Activated CD4-positive, alpha-beta memory T cell treated with anti-CD3 and anti-CD28 coated beads, Interleukin-2, amount 10 ng/mL, durations not matched to agents 7 days and 5 days (primary cell): ENCODE measurements at places on chromosomes 12 and 14. TPM values are rescaled to one million over a fixed set of nuclear protein-coding genes. Genes with fewer than 3 reads are reported as not detected.

COQ10A gene
- total RNA-seq, result 12.8 TPM

SPIC gene
- total RNA-seq, result not detected

TMEM63C gene
- total RNA-seq, result 1.9 TPM

SAMD15 gene
- not detected for total RNA-seq

ASB2 gene
- 93.9 TPM for total RNA-seq

OVCH1 gene
- not detected for total RNA-seq

GALNT4 gene
- total RNA-seq, result 21.5 TPM

DNA sequence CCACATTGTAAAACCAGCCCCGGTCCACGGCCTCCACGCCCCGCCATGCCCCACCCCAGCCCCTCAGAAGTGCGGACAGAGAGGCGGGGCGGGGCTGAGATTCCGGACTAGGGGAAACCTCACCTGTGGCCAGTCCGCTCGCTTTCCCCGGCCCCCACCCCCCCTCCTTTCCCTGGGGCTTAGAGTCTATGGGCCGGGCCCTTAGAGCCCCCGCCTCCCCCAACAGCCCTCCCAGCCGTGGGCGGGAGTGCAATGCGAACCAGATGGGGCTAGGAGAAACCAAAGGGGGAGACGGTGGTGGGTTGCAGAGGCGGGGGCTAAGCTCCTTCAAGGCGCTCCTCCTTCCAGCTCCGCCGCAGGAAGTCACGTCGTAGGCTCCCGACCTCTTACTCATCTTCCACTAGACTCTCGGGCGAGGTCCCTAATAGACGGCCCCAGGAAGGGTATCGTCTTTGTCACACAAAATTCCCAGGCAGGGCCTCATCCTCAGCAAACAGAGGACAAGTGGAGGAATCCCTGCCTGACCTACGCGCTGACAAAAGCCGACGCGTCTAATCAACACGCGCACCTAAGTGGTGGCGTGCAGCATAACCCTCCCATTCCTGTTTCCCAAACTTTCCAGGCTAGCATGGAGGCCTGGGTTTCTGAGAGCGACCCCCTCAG is 1.1 kb upstream of the NAB2 start:
- peaks cover 57% of the 10 kb centered on the region for H3K4me1 ChIP-seq
- H3K36me3 ChIP-seq, result peaks cover 13% of the 10 kb centered on the region
- DNase-seq, result peak; percentile 72
- no peaks in the 10 kb centered on the region for H3K27me3 ChIP-seq
- peak overlapping the region; percentile 89 for H3K4me3 ChIP-seq

- H3K36me3 ChIP-seq, result no peaks in the 10 kb centered on the region
- H3K4me3 ChIP-seq, result no peak overlapping the region
- peaks cover 8% of the 10 kb centered on the region for H3K27me3 ChIP-seq
- no peak overlapping the region for H3K27ac ChIP-seq
- no peaks in the 10 kb centered on the region for H3K4me1 ChIP-seq
These were observed 38.7 kb upstream of the PTCSC3 start for GRCh38 chr14:36215217-36215598.

DNA sequence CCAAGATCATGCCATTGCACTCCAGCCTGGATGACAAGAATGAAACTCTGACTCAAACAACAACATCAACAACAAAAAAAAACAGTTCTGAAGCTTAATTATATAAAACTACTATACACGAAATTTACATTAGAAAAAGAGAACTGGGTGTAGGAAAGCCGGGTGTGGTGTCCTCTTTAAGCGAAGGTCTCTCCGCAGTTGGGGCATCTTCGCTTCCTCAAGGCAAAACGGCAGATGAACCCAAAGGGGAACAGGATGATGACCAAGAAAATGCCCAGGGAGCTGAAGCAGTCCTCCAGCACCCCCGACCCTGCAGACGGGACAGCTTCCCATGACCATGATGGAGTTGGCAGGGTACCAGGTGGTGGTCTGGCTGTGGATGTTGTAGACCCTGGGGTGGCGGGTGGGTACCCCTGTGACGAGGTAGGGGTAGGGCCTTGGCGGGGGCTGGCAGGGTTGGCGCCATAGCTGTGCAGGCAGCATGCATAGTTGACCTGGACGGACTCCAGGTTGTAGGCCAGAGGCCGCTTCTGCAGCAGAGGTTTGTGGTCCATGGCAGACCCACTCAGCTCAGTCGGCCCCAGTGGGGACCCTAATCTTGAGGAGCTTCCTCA is 18.2 kb upstream of the BCAT1 start:
- DNase-seq, result no peak
- no peak overlapping the region for H3K27ac ChIP-seq
- H3K4me1 ChIP-seq, result no peaks in the 10 kb centered on the region
- no peaks in the 10 kb centered on the region for H3K36me3 ChIP-seq
- no peak overlapping the region for H3K4me3 ChIP-seq

DNA sequence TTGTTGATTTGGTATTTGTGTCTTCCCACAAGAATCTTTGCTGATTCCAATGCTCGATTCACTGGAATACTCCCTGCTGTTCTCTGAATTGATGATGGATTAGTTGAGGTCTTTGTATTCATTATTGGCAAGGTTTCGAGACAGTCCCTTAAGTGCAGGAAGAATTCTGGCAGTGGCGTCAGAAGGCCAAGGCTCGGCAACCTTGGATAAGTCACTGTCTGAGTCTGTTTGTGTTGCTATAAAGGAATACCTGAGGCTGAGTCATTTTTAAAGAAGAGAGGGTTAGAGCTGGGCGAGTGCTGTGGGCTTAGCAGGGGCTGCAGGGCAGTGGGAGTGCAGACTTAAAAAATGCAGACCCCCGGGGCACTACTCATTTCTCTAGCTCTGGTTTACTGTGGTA is 56.9 kb downstream of the CHST11 start:
- no peak overlapping the region for H3K4me3 ChIP-seq
- peaks cover 57% of the 10 kb centered on the region for H3K4me1 ChIP-seq
- no peak overlapping the region for H3K27ac ChIP-seq
- H3K27me3 ChIP-seq, result no peaks in the 10 kb centered on the region
- no peak for DNase-seq

DNA sequence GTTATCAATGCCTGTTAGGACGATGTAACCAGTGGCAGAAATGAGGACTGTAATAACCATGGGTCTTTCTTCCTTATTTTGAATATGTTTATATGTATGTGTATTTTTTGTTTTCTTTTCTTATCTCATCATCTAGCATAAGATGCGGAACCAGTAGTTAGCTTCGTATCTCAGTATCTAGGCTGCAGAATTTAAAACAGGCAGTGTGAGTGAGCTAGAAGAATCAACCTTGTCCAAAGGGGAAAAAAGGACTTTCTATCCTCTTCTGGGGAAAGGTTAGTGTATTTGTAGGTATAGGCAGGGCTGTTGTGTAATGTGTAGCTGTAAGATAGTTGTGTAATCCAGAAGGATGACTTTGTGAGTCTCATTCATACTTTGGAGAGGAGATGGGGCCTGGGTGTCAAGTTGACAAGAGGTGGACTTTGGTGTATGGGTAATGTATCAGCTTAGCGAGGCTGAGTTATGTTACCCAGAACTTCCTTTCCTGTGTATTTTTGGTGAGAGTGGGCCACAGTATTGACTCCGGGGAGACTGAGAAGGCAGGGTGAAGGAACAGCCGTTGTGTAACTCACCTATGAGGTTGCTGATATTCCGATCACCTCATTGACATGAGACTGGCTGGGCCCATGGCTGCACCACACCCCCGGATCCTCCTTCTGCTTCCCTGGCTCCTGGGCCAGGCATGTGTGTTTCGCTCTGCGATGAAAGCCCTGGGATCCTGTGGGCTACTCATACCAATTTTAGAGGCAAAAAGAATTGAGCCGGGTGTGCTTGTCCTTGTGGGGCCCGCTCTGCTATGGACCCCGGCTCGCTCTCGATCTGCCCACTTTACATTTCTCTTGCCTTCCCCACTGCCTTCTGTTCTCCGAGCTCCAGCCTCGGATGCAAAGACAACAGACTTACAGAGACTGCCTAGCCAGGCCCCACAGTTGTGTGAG is 24.3 kb downstream of the DLK1 start:
- H3K27me3 ChIP-seq, result peaks cover 10% of the 10 kb centered on the region
- H3K4me3 ChIP-seq, result no peak overlapping the region
- no peaks in the 10 kb centered on the region for H3K4me1 ChIP-seq
- DNase-seq, result no peak
- no peaks in the 10 kb centered on the region for H3K36me3 ChIP-seq

DNA sequence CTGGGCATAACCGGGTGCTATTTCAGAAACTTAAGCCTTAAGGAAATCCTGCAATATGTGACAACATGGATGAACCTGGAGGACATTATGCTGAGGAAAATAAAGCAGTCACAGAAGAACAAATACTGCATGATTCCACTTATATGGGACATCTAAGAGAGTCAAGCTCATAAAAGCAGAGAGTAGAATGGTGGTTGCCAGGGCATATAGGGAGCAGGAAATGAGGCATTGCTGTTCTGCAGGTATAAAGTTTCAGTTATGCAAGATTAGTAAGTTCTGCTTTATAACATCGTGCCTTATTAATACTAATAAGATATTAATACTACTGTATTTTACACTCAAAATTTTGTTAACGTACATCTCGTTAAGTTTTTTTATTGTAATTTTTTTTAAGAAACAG is 124.2 kb upstream of the ATF1 start:
- H3K4me3 ChIP-seq, result no peak overlapping the region
- peaks cover 32% of the 10 kb centered on the region for H3K4me1 ChIP-seq
- no peaks in the 10 kb centered on the region for H3K27me3 ChIP-seq
- H3K27ac ChIP-seq, result no peak overlapping the region
- H3K36me3 ChIP-seq, result peaks cover 9% of the 10 kb centered on the region

DNA sequence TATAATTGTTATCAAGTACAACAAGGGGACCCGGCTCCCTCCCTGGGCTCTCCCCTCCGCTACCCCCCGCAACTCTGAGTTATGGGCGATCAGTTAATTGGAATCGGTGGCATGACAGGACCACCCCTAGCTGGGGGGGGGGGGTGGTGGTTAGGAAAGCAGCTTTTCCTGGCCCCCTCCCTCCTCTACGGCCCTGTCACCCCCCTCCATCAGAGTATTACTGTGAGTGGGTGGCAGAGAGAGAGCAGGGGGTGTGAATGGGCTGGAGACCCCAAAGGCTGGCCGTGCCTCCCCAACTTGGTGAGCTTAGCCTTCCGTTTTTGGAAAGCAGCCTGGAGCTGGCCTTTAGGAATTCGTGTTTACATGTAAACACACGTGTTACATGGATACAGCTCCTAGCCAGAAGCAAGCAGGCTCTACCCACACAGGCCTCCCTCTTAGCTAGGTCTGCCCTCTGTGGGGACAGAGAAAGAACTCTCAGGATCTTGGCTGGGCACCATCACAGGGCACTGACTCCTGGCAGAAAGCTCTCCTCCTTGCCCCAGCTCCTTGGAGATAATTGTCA is 1.1 kb upstream of the HOXC4 start:
- H3K4me3 ChIP-seq, result peak overlapping the region; percentile 21
- H3K27me3 ChIP-seq, result peaks cover 92% of the 10 kb centered on the region
- H3K36me3 ChIP-seq, result no peaks in the 10 kb centered on the region
- H3K4me1 ChIP-seq, result peaks cover 22% of the 10 kb centered on the region
- no peak for DNase-seq
- H3K27ac ChIP-seq, result no peak overlapping the region

- no peak for DNase-seq
- H3K36me3 ChIP-seq, result no peaks in the 10 kb centered on the region
- no peak overlapping the region for H3K27ac ChIP-seq
- H3K4me3 ChIP-seq, result no peak overlapping the region
- H3K4me1 ChIP-seq, result peaks cover 4% of the 10 kb centered on the region
These were observed 176.6 kb upstream of the CDKN3 start for GRCh38 chr14:54220071-54220703.

DNA sequence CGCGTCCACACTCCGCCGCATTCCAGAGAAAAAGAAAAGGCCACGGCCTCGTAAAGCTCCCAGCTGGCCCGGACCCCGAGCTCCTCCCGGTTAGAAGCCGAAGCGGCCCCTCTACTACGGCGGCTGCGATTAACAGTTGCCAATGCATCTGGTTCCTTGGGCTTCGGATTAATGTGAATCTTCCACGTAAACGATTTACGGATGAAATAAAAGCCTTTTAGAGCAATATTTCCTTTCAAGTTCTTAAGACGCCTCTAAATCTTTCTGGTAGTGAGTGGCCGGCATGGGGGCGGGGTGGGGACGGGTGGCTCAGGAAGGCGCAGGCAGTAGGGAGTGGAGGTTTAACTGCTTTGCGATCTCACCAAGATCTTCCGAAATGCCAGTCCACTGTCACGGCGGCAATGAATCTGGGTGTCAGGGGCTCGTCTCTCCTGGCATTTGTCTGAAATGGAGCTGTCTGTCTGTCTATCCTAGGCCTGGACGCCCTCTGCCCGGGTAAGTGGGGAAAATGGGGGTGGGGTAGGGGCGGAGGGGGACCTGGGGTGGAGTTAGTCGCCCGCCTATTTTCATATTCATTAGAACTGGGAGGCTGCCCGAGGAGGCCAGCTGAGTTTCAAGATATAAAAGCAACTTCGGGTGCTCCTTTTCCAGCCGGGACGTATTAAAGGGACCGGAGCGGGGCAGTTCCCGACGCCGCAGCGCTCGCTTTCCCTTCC is 413 bp upstream of the ALX1 start:
- H3K4me3 ChIP-seq, result no peak overlapping the region
- H3K27ac ChIP-seq, result no peak overlapping the region
- peaks cover 46% of the 10 kb centered on the region for H3K27me3 ChIP-seq

DNA sequence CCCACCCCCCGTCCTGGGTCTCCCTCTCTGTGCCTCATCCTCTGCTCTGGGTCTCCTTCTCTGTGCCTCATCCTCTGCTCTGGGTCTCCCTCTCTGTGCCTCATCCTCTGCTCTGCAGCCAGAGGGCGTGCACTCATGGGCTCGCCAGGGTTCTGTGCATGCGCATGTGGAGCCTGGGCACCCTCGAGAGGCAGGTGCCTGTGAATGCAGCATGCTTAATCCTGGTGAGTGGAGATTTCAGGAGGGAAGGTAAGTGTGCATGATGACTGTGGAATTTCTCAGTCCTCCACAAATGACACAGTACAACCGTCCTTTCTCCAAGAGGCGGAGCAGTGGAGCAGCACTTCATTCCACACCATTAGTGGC is 65.2 kb downstream of the EP400 start:
- H3K4me1 ChIP-seq, result no peaks in the 10 kb centered on the region
- H3K27me3 ChIP-seq, result no peaks in the 10 kb centered on the region
- no peak for DNase-seq
- no peak overlapping the region for H3K4me3 ChIP-seq
- H3K27ac ChIP-seq, result no peak overlapping the region

DNA sequence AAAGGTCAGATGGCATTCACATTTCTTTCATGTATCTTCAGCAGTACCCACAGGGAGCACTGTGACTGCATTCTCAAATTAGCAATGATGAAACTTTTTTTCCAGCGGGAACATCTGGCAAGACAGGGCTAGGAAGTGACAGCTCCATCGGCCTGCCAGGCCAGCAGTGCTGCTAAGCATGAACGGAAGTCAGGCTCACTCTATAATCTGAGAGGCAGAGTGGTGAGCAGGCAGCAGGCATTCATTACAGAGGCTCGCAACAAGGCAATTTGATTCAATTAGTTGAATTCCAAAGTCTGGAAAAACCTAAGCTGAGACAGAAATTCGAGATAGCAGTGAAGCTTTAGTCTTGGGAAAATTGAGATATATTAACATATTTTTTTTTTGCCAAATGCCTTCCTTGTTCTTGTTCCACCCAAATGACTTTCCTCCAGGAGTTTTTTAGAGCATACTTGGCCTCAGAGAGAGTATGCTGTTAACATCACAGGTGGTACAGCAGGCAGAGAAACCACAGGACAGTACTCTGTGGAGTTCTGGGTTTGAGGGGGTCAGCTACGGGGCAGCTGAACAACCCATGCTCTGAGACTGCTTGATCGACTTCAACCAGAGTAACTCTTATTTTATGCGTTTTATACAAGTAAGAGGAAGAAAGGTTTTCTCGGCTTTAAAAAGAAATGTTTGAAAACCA is 414.9 kb downstream of the APAF1 start:
- no peaks in the 10 kb centered on the region for H3K36me3 ChIP-seq
- no peak for DNase-seq
- H3K27ac ChIP-seq, result no peak overlapping the region
- H3K27me3 ChIP-seq, result no peaks in the 10 kb centered on the region
